Activated CD4-positive, alpha-beta T cell treated with anti-CD3 and anti-CD28 coated beads, Interleukin-2, amount 50 U/mL, for 1 hour (primary cell): ENCODE measurements at places on chromosomes 2 and 18.

DNA sequence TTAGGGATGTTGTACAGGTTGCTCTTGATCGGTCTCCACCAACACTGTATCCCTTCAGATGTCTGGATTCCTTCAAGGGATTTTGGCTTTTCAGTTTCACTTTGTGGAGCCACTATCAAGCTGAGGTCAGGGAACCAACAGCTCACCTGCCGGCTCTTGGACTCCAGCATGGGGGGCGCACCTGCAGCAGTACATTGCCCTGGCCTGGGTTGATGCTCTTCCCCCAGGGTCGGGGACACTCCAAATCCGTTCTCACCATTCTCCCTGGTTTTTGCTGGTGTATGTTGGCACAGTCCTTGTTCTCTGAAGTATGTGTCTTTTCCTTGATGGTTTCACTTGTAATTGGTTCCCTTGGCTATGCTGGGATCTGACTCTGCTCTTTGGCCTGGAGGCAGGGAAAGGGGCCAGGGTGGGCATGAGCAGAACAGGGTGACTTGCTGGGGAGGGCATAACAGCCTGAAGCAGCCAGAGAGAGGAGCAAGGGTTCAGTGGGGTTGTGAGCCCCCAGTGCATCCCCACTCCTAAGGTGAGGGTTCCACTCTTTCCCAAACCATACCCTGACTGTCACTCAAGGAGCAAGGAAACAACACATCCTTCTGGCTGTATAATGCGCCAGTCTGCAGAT lies 5.1 kb downstream of the ARHGEF4 start:
- no peak for DNase-seq

DNA sequence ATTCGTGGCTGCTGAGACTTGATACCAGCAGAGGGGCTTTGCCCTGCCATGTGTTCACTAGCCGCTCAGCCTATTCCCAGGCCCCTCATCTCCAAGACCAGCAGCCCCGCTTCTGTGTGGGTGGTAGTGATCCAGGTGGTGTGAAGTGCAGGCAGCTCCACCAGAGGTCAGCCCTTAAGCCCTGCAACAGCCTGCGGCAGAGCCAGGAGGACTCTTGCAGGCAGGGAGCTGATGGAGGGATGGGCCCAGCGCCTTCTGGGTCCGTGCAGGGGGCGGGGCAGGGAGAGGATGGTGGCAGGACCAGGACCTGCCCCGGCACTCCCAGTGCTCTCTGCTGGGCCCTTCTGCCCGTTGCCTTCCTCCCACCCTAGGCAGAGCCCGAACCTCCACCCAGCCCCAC lies 162.0 kb downstream of the SH3BP4 start:
- no peak for DNase-seq

- no peak for DNase-seq
These were observed 534.1 kb downstream of the CNTNAP5 start for GRCh38 chr2:124559236-124559635.

DNA sequence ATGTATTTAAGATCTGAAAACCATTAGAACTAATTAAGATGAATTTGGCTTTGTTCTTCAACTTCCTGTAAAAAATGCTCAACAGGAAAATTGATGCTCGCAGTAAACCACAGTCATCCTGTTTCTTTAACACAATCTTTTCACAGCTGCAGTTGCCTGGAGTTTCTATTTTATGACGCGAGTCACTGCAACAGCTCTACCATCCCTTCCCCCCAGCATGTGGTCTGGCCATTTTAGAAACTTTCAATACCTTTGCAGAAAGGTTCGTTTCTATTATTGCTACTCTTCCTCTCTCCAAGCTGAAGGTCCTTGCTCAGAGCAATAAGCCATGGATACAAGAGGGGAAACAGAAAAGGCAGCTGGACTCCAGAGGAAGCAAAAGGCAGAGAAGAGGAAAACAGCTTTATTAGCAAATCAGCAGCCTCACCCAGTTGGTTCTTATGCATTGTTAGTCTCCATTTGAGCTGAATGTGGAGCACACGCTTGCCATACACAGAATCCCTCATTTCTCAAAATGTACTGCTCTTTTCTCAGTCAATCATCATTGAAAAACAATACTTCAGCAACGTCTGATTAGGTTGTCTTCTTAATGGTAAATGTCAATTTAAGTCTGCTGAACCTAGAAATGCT lies 3.9 kb downstream of the WIPF1 start:
- peak; percentile 54 for DNase-seq

- no peak for DNase-seq
These were observed 3.2 kb downstream of the INO80C start for GRCh38 chr18:35494251-35495220.

DNA sequence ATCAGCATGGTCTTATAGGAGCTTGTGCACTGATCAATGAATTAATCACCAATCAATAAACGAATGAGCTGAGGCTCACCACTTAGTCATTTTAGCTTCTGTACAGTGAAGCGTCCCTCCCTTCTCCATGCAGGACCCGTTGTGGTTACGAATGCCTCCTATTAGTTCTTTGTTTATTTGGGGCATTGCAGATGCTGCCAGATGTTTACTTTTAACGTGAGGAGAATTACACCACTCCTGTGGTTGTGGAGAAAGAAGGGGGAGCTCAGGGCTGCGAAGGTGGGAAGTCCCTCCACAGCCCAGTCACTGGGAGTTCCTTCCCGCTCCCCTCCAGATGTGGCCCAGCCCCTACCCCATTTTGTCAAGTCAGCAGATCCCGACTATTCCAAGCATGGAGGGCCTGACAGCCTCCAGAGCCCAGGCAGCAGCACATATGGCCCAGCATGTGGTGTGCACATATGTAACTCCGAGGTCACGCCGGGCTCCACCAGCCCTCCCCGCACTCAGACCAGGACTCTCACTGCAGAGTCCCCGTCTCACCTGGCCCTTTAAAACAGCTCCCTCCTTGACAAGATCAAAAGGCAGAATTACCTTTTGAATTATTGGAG lies 20.9 kb downstream of the PKDCC start:
- no peak for DNase-seq

- DNase-seq: no peak
These were observed 4.4 kb downstream of the SMAD7 start for GRCh38 chr18:48946329-48946835.

GRCh38 chr18:11974741-11975325 lies 6.5 kb upstream of the IMPA2 start:
- DNase-seq: no peak
